ENCODE measurements at places on chromosomes 4 and X.

- no peak for DNase-seq
Observed at GRCh38 chrX:119659522-119659921, 33.4 kb downstream of the SEPTIN6 start.

GRCh38 chr4:48295116-48295515, 25.5 kb upstream of the TEC start:
- no peak for DNase-seq

- DNase-seq = no peak
Observed at GRCh38 chr4:69757464-69757863, 3.0 kb downstream of the SULT1B1 start.

DNA sequence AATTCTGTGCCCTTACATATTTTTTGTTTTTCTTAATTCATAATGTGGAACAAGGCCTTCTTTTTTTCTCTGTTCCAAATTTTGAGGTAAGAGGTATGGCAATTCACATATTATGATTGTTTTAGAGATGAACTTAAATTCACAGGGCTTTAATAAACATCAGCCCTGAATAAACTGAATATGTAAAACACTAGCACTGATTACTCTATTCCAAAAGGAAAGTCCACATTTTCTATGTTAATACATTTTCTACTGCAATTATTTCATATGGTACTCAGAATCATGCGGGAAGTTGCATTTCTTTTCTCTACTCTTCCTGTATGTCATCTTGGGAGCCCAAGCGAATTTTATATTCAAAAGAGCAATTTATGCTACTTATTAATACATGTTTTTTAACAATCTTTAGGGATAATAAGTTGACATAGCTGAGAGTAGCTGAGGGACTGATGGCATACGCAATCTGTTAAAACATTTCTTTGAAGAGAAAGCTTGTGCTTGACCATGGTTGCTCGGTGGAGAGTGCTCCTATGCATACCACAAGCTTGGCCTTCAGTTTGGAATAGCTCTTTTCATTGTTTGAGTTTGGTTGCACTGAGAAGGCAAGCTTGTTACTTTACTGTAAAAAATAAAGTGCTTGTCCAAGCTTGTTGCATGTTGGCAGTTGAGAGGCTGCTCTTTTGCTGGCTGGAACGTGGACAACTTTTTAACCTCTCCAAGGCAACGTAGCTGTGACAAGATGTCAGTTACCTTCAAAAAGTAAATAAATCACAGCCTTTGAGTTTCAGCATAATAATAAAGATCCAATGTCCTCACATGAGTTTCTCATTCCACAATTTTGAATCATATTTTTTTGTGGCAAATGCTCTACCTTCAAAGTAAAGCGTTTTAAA, 196.3 kb upstream of the SPRY1 start:
- DNase-seq = no peak

GRCh38 chr4:173839865-173840264, 309.8 kb upstream of the HAND2 start:
- DNase-seq = no peak

GRCh38 chr4:173934201-173934600, 349.3 kb downstream of the FBXO8 start:
- no peak for DNase-seq

DNA sequence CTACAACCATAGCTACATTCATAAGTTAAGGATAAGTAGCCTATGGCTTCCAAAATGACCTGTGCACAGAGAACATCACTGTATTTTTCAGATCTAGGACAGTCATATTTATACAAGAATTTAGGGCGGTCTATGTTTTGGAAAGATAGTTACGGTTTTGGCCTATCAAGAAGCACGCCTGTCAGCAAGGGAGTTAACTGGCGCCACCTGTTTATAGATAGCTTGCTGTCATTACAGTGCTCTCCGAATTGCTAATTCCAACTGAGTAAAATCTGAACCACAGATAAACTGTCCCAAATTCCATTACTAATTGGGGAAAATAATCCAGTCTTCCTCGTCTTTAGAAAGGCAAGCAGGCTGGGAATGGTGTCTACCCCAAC, 646 bp downstream of the ABCB7 start:
- no peak for DNase-seq

GRCh38 chr4:164192844-164193243, 561.1 kb upstream of the SMIM31 start:
- no peak for DNase-seq

DNA sequence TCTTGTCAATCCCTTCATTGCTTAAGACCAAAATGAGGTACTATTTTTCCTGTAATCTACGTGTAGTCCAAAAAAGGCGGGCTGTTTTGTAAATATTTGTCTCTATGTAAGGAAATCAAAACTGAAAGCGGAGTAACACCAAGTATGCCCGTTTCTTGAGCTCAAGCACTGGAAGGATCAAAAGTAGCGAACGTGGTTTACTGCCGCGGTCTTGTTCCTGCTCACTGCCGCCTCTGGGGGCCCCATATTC, 71.5 kb downstream of the AFF1 start:
- DNase-seq = no peak

- no peak for DNase-seq
Observed at GRCh38 chrX:135086197-135086854, 34.0 kb downstream of the ETDB start.

- DNase-seq = no peak
Observed at GRCh38 chr4:77052352-77052751, 23.4 kb downstream of the CCNI start.

DNA sequence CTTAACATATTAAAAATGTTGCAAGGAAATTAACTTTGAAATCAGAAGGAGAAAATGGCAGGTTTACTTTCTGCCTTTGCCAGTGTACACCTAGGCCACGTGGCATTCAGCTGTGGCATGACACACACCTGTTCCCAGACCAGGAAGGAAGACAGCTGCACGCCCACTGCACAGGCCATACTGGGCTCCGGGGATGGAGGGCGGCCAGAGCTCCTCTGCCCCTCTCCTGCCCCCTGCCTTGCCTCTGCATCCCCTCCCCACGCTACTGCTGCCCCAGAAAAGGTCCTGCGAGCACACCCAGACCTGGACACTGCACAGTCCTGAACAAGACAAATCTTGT, 68.4 kb downstream of the GATB start:
- DNase-seq = no peak

GRCh38 chr4:42566835-42567234, 90.1 kb downstream of the ATP8A1 start:
- no peak for DNase-seq

DNA sequence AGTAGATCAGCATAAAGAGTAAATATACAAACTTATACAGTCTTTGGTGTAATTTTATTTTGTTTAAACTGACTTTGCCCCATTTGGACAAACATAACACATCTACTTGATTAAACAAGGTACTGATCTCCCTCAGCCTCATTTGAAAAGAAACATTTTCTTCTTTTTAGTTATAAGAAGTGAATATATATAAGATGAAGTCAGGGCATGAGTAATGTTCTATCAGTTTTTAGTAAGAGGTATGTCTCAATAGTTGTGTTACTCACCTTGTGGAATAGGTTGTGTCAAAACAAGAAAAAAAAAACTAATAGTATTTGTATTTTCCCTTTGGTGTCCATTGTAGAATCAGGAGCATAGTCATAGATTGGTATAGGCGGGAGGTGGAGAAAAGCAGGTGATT, 327.4 kb downstream of the RPA4 start:
- DNase-seq = no peak

DNA sequence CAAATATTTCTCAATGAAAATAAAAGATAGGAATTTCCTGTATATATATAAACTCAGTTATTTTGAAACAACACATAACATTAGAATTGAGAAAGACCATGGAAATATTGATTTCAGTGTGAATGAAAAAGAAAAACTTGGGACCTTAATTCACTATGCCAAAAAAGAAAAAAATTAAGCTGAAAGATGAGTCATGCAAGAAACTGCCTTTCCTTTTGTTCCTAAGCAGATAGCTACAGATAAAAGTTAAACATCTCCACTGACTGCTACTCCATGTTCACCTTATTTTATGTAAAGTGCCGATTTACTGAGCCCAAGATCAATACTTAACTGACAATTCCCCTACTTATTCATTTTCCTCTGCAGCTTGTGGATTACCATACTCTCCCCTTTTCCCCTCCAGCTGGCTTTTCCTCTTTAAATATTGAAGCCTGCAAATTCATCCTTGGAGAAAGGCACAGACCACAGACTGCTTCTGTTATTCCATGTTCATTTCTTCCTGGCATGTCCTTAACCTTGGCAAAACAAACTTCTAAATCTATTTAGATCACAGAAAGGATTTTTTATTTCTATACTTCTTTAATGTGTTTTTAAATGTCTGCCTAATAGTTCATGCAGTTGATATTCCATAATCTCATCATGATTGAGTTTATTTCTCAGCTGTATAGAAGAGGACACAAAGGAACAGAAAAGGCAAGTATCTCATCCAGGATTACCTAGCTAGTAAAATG, 40.5 kb upstream of the YTHDC1 start:
- no peak for DNase-seq

GRCh38 chrX:110310896-110311295, 7.0 kb downstream of the AMMECR1 start:
- DNase-seq = no peak

DNA sequence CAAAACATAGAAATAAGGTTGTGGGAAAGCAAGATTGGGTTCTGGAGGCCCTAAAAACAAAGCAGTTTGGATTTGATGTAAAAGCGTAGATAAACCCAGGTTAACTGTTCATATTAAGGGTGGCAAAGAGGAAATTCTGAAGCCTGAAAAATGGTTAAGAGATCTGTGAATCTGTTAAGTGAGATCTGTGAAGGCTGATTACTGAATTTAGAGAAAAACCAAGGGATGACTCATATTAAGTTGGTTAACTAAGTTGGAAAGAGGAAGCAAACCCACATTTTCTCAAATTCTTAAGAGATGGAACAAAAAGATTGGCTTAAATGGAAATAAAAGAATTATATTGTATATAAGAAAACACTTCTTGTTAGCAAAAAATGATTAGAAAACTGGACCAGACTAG, 22.8 kb downstream of the GPAT3 start:
- no peak for DNase-seq

DNA sequence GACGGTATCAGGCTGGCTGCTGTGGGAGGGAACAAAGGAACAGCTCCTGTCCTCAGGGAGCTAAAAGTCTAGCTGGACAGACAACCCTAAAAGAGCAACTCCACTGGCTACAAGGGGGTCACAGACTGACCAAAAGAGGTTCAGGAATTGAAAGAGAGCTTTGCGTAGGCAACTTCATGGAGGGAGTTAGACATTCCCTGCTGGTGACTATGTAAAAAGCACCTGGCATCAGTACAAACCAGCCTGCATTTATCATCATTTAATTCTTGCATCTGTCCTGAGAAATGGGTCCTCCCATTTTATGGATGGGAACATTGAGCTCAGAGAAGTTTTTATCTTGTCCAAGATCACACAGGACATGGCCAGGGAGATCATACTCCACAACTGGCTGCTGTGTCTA, 1.4 kb upstream of the LGI2 start:
- DNase-seq = no peak

DNA sequence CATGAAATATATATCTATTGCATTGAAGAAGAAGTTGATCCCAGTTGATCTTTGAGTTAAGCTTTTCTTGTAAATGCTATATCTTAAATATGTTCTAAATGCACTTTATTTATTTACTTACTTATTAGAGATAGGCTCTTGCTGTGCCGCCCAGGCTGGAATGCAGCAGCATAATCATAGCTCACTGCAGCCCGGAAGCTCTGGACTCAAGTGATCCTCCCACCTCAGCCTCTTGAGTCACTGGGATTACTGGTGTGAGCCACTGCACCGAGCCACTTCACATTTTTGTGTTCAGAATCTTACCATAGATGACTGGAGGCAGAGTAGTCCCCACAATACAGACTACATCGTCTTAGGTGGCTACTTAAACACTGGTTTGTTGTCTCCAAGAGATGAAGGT, 324.3 kb upstream of the SLIT2 start:
- no peak for DNase-seq

GRCh38 chr4:113943863-113944262, 35.6 kb downstream of the ARSJ start:
- DNase-seq = no peak

DNA sequence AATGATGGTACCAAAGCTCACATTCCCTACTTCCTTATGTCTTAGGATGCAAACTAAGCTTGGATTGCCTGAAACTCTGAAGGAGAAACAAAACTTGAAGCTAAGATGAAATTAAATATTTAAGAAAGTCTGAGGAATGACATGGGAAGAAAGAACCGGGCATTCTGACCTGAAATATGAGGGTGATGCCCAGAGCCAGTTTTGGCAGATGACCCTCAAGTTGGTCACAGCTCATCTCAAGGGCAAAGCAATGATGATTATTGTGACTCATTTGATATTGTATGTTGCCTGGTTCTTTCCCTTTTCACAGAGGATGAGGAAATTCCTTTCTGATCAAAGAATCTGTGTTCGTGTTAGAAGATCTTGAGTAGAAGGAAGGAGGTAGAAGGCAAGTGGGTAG, 96.0 kb upstream of the NHS start:
- DNase-seq = no peak

DNA sequence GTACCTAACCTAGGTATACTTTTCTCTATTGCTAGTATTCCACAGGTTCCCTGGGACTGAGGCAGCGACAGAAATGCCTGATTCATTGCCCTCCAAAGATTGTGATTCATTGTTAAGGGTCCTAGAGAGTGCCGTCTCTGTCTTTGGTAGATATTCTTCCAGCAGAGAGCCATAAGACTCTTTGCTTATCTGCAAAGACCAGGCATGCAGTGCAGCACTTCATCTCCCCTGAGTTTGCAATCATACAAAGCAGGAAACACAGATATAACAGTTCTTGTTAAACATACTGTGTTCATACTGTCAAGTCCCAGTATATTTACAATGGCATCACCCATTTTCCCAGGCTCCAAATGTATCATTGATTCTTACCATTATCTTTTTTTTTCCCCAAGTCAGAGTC, 47.7 kb downstream of the KLF8 start:
- no peak for DNase-seq

DNA sequence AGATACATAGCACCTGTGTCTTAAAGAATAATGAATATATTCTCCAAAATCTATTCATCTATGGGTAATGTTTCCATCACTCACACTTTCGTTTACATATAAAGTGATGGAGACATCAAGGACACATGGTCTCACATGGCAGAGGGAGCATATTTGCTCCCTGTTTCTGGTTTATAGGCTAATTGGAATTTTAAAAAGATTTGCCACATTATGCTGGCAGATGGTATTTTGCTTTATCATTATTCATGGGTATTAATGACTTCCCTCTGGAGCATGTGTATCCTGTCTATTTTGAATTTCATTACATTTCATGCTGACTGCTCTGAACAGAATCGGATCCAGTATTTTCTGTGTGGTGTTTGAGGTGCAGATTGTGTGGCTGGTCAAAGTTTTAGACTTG, 79.0 kb downstream of the PDGFRA start:
- no peak for DNase-seq

- DNase-seq = no peak
Observed at GRCh38 chr4:2733001-2733843, 22.9 kb downstream of the TNIP2 start.

- DNase-seq = no peak
Observed at GRCh38 chrX:112779139-112779538, 61.5 kb downstream of the AMOT start.

DNA sequence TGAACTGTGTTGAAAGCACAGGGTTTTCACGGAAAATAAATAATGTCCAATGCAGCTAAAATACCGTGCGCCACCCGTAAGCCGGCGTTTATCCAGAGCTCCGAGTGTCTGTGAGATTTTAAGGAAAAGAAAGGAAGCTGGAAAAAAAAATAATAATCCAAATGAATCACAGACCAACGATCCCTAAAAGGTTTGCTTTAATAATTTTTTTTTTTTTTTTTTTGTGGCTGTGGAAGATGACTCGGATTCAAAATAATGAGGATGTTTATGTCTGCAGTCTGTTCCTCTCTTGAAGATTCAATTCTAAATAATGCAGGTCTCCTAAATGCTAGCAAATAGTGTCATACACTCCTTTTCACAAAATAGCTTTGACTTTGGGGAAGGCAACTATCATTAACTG, 84.6 kb upstream of the PPP2R3B start:
- DNase-seq = no peak
